ENCODE measurements at places on chromosomes 5 and 9. TPM values are rescaled to one million over a fixed set of nuclear protein-coding genes. Genes with fewer than 3 reads are reported as not detected.

NUTM2G gene
- polyA plus RNA-seq, result 0.82 TPM

DCTN3 gene
- 62.5 TPM for polyA plus RNA-seq

DNA sequence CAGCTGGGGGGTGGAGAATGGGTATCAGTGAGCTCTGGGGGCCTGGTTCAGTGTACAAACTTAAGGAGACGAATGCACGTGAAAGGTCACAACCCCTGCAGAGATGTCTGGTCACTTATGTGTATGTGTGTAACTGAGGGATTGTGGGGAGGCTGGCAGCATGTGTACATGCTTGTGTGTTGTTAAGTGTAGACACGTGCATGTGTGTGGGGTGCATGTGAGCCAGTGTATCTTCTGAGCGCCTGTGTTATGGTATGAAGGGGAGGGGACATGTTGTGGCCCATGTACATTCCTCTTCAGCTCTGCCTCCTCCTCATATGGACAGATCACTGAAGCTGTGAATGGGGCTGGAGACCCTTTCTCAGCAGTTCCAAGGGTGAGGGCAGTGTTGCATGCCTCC lies 2.0 kb downstream of the TMEM8B start:
- DNase-seq, result no peak

- DNase-seq, result no peak
Observed at GRCh38 chr5:16877267-16877935, 58.7 kb downstream of the MYO10 start.

All from forelimb muscle (tissue), 1 donor.